ENCODE measurements at places on chromosomes 11 and 22.

- DNase-seq, result no peak
Measured at GRCh38 chr11:37394236-37394870, 796.3 kb upstream of the RAG2 start.

- no peak for DNase-seq
Measured at GRCh38 chr11:83122050-83122449, 34.9 kb upstream of the PCF11 start.

GRCh38 chr22:19424186-19424500 is 7.4 kb downstream of the HIRA start:
- no peak for DNase-seq

- no peak for DNase-seq
Measured at GRCh38 chr11:65882120-65883057, 2.8 kb downstream of the CTSW start.

- DNase-seq, result no peak
Measured at GRCh38 chr22:45930324-45930723, 46.6 kb downstream of the WNT7B start.

GRCh38 chr11:35311331-35311730 is 108.0 kb downstream of the SLC1A2 start:
- DNase-seq, result no peak

- DNase-seq, result no peak
Measured at GRCh38 chr11:7531011-7531410, 17.2 kb downstream of the PPFIBP2 start.

- DNase-seq, result no peak
Measured at GRCh38 chr11:75273411-75274391, 33.1 kb downstream of the TPBGL start.

DNA sequence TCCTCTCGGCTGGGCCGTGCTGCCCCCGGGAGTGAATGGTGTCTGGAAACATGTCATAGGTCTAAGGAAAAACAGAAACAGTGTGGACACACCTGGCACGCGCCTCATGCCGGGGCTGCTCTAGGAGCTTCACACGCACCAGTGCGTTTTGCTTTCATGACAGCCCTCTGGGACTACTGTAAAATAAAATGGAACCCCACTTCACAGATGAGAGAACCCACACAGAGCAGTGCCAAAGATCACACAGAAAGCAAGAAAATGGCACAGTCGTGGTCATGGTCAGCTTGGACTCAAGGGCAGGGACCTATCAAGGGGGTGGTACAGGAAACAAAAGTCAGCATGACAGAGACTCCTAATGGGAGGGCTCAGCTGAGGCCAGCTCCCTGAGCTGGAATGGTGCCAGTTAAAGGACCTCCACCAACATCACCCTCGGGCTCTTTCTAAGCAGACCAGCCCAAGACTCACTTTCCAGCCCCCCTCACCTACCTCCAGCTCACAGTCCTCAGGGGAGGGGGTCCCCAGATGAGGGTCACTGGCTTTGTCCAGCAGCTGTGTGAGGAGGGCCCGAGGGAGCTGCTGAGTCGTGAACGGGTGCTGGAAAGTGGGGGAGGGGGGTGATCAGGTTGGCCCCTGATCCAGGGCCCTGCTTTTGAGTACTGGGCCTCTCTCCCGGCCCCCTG is 3.3 kb downstream of the MAP4K2 start:
- no peak for DNase-seq

- no peak for DNase-seq
Measured at GRCh38 chr11:75561426-75562047, 516 bp upstream of the SERPINH1 start.

DNA sequence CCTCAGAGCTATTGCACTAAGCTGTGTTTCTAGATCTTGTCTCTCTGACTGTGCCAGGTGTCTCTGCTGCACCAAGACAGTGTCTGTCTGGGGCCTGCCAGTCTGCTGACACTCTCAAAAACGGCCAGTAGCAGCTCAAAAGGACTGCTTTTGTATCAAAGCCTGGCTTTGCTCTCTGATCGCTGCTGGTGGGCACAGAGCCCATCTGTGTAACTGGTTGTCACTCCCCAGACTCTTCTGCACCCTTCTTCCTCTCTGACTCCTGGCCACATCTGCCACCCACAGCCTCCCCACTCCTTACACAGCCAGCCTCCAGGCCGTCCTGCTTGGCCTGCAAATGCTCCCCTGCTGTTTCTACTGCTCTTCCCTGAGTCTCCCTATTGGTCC is 26.5 kb downstream of the MED15 start:
- no peak for DNase-seq

DNA sequence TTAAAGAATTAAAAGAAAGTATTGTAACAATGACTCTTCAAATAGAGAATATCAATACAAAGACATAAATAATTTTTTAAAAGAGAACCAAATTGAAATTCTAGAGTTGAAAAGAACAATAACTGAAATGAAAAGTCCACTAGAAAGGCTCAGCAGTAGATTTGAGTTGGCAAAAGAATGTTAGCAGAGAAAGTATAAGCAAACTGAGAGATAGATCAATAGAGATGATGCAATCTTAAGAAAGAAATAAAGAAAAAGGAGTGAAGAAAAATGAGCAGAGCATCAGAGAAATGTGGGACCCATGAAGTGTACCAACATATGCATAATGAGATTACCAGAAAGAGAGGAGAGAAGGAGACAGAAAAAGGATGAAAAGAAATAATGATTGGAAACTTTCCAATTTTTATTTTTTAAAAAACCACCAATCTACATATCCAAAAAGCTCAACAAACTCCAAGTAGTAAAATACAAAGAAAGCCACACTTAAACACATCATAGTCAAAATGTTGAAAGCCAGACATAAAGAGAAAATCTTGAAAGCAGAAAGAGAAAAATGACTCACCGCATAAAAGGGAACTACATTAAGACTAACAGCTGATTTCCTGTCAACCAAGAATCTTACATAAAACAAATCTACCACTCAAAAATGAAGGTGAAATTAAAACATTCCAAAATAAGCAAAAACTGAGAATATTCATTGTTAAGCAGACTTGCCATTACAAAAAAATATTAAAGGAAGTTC is 20.9 kb downstream of the NCF4 start:
- DNase-seq, result no peak

DNA sequence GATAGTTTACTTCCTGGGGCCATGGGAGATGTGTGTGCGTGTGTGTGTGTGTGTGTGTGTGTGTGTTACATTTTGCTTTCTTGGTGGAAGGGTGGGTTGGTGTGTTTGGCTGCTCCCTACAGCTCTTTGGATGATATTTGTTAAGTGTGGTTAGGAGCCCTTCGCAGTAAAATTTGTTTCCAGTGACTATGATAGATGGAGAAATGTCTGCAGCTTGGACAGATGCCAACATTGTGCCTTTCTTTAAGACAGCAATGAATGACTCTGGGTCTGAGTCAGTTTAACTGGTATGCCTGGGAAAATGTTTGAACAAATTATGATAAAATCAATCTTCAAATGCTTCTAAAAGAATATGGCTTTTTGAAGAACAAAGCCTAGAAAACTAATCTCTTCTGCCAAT is 102.7 kb upstream of the TRPC6 start:
- peak; percentile 95 for DNase-seq

DNA sequence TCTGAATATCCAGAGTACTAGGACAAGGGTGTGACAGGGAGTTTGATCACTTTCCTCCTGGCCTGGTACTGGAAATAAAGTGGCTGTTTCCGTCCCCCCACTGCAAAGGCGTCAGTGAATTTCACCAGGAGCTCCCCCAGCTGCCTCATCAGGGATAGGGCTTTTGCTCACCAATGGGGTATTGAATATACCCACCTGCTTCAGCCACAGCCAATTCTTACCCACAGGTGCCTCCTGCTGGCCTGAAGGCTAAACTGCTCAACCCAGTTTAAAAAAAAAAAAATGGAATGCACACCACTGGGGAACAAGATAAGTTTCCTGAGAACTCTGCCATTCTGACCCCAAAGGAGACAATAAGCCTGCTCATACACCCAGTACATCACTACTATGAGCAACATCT is 65.3 kb upstream of the MS4A8 start:
- no peak for DNase-seq

DNA sequence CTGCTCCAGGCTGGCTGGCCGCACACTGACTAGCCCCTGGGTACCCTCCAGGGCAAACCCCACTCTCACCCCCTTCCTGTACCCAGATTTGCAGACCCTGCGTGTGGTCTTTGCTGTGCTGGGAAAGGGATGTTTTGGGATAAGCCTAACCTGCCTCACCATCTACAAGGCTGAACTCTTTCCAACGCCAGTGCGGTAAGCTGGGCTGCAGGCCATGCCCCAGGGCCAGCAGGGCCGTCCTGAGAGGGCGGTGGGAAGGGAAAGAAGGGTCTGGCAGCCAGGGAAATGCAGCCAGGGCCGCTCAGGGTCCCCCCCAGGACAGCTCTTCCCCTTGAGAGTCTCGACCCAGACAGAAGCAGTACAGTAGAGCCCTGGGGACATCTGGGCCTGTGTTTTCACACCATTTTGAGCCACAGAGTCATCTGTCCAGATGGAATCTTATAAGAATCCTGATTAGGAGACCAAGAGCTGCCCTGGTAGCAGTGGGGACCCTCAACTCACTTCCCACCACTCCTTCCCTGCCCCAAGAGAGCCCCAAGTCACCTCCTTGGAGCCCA is 22.4 kb upstream of the SLC22A12 start:
- no peak for DNase-seq

- peak; percentile 87 for DNase-seq
Measured at GRCh38 chr11:14288189-14288935, 70.6 kb downstream of the RRAS2 start.

GRCh38 chr11:100719809-100720221 is 32.7 kb downstream of the ARHGAP42 start:
- DNase-seq, result peak; percentile 88

GRCh38 chr22:31337178-31337577 is 9.0 kb downstream of the PATZ1 start:
- no peak for DNase-seq

- DNase-seq, result no peak
Measured at GRCh38 chr11:46876471-46876870, 30.4 kb upstream of the CKAP5 start.

- DNase-seq, result no peak
Measured at GRCh38 chr11:120840661-120841060, 183.2 kb upstream of the TBCEL start.

DNA sequence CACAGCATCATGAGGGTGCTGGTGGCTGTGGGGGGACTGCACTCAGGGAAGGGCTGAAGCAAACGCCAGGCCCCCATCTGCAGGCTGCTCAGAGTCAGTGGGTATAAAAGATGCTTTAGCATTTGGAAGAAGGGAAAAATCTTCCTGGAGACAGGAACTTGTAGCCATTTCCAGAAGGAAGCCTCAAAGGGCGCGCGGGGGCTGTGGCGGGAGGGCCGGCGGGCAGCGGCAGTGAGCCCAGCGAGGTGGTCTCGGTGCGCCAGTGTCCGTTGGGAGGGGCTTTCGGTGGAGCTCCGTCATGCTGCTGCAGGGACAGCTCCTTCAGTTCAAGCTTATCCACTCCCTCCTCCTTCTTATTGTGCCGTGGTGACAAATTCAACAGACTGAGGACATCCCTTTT is 63.0 kb upstream of the PITPNB start:
- DNase-seq, result no peak

DNA sequence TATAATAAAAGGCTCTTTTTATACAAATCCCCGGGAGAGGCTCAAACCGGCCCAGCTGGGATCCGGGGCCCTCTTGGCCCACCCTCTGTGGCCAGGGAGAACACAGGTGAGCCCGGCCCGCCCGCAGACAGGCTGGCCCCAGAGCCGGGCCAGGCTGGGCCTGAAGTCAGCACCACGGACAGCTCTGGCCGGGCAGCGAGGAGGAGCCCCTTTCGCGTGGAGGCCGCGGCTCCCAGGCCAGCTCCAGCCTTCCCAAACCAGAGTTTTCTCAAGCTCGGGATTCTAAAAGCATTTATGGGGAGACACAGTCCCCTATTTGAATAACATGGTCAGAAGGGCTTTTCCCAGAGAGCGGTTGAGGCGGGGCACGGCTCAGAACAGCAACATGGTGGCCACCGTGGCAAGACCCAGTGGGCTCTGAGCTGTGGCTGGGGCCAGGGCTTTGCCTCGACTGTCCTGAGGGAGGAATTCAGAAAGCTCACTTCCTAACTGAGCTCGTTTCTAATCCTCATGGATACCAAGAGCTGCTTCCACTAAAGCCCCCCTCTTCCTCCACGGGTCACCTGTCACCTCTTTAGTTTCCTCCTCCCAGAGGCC is 115.4 kb downstream of the BRD1 start:
- DNase-seq, result peak; percentile 8

GRCh38 chr22:19443544-19444211 is 3.8 kb downstream of the C22orf39 start:
- DNase-seq, result no peak

GRCh38 chr22:48579043-48579927 is 1248.4 kb downstream of the BRD1 start:
- DNase-seq, result peak; percentile 86

- no peak for DNase-seq
Measured at GRCh38 chr11:117303101-117303500, 12.0 kb downstream of the BACE1-AS start.

DNA sequence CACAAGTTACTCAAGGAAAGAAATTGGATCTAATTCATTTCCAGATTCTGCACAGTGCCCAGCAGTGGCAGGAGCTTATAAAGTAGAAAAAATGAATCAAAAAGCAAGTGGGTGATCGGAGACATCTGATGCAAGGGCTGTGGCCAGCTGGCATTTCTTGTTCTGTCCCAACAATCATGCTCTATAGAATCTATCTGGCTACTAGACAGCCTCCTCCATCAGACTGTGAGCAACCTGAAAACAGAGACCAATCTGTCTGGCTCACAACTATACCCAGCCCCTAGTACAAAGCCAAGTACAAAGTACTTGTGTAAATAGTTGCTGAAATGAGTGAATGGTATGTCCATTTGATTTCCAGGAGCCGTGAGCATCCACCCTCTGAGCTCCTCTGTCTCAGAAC is 11.4 kb downstream of the USH1C start:
- DNase-seq, result no peak

GRCh38 chr11:75498556-75499255 is 27.0 kb downstream of the GDPD5 start:
- DNase-seq, result peak; percentile 34

- DNase-seq, result no peak
Measured at GRCh38 chr11:1570531-1570895, 1.6 kb downstream of the DUSP8 start.

DNA sequence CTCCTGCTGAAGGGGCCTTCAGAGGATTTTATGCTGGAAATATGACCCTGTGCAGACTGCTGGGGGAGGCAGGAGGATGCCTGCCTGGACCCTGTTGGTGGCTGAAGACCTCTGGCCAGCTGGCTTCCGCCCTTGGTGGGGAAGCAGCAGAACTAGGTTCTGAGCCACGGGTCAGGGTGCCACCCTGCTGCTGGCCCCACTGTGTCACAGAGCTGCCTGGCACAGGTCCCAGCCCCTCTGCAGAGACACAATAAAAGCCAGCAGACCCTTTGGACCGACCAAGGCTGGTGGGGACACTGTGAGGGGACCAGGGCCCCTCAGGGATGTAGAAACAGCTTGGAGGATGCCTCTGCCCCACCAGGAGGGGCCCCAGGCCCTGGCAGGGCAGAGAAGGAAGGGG is 6.9 kb upstream of the SREBF2 start:
- no peak for DNase-seq
